LoVo (cell line): ENCODE measurements at places on chromosomes 1 and 21.
A peak's percentile ranks its signal among the peaks of the same experiment; 100 is the strongest.

DNA sequence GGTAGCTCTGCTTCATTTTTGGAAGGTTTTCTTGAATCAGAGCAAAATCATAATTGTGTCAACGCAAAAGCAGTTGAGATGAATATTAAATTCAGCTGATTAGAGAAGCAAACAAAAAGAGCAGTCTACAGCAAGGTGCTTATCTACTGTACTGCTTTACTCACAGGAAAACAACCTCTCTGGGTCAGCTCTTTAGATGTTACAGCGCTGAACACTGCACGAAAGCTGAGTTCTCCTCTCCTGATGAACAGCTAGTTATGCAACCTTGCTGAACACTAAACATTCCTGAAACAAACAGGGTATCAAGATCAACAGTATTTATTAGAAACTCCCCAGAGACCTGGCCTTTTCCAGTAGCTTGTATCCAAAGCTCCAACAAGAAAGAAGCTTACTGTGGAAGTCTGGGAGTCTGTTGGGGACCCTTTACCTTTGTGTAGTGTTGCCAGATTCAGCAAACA lies 41.3 kb downstream of the TBCE start:
- DNase-seq = no peak

- no peak for DNase-seq
Measured at GRCh38 chr1:150072959-150073358, 5.4 kb downstream of the VPS45 start.

- no peak for DNase-seq
Measured at GRCh38 chr21:43855955-43856354, 9.1 kb upstream of the AGPAT3 start.

DNA sequence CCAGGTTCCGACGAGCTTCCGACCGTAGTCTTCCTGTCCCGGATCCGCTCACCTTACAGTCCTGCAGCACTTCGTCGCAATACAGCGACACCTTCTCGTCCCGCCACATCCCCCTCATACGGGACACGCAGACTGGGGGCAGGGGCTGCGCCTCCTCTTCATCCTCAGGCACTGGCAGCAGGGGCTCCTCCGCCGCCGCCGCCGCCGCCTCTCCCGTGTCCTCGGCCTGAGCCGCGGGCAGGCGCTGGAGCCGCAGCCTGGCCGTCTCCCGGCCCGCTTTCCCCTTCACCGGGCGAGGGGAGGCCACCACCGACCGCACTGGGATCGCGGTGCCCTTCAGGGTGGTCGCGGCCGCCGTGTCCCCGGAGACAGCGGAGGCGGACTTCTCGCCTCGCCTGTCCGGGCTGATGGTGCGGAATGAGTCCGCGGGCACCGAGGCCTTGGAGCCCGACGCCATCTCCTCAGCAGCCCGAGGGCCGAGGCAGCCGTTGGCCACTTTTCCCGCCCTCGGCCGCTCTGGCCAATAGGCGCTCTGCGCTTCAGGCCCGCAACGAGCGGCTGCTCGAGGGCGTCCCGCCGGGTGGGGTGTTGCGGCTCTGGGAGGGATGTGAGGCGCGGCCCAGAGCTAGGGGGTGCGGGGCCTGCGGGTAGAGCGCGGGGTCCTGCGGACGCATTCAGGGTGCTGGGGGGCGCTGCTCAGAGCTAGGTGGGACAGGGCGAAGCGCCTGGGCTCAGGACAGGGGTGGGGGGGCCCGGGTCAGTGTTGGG lies at the start of gene SHCBP1L:
TSS of gene SHCBP1L (minus strand) at position 490 of the 768 bp plus-strand sequence. CDS start at position 457, 33 bp downstream.
- DNase-seq = no peak

DNA sequence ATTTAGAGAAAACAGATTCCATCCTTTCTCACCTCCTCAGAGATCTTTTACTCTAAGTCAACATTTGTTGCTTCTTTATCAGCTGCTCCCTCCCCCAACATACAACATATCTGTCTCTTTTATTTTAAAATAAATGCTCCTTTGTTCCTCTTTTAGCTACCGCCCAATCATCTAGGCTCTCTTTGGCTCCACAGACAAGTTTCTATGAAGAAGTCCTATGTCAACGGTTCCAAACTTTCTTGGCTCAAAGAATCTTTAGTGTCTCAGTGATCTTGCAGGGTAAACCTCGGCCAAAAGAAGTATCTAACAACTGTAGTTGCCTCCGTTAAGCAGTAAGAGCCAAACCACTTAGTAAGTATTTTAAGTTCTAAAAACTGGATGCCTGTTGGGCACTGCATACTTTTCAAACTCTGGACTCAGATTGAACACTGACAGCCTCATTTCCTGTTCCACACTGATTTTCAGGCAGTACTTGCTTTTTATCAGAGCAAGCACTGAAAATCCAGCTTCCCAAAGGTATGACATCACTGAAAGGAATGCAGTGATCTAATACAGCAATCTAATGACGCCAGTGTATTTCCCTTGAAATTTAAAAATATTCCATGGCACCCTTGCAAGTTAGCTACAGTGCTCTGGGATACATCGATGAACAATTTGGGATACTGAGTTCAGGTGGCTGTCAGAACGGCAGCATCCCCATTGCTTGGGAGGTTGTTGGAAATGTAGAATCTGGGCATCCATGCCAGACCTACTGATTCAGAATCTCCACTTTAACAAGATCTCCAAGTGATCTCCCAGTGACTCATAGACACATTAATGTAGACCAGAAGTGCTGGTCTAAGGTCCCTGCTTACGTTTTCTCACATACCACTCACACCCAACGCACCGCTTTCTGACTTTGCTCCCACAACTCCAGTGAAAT lies 26.8 kb downstream of the EGLN1 start:
- peak; percentile 63 for DNase-seq

GRCh38 chr1:178871551-178872320 lies 859 bp upstream of the ANGPTL1 start:
- DNase-seq = no peak

DNA sequence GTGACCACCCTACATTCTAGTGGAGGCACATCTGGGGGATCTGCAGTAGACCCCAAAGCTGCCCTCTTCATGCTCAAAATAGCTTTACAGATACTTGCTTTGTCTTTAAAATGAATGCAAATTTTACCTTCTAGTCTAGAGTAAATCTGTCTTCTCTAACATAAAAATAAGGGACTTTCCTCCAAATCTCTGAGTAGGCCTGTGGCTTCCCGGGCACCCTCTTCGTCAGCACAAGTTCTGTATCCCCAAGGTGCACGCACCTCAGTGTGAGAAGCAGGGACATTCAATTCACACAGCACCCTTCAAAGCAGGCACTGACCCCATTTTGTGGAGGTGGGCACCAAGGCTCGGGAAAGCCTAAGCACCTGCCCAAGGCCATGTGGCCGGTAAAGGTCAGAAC lies 19.0 kb downstream of the MEF2D start:
- no peak for DNase-seq

DNA sequence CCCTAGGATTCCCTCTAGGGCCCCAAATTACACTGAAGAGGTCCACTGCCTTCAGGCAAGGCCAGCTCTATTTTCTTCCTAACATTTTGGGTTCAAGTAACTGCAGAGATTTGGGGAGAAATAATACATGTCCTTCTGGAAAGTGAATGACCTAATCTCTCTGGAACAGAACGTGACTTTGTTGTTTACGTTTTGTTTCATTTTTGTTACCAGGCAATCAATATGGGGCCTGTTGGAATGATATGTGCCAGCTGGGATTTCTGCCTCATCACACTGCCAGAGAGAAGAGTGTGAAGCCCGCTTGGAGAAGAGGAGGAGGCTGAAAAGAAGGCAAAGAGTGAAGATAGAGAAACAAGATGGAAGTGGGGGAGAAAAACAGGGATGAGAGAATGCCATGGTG lies 116.7 kb downstream of the FASLG start:
- DNase-seq = no peak

DNA sequence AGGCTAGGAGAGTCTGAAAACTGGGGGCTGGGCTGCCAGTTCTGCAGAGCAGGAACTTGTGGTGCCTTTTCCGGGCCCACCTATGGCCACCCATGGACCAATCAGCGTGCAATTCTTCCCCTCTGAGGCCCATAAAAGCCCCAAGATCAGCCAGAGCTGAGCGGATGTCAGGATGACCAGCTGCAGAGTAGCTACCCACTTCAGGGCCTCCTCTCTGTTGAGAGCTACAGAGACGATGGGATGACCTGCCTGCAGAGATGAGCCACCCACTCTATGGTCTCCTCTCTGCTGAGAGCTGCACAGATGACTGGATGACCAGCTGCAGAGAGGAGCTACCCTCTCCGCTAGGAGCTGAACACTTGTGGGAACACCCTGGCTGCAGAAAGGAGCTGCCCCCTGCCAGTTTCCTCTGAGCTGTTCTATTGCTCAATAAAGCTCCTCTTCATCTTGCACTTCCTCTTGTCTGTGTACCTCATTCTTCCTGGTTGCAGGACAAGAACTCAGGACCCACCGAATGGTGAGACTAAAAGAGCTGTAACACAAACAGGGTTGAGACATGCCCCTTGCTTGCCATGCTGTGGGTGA lies 12.8 kb upstream of the AADACL4 start:
- DNase-seq = no peak

DNA sequence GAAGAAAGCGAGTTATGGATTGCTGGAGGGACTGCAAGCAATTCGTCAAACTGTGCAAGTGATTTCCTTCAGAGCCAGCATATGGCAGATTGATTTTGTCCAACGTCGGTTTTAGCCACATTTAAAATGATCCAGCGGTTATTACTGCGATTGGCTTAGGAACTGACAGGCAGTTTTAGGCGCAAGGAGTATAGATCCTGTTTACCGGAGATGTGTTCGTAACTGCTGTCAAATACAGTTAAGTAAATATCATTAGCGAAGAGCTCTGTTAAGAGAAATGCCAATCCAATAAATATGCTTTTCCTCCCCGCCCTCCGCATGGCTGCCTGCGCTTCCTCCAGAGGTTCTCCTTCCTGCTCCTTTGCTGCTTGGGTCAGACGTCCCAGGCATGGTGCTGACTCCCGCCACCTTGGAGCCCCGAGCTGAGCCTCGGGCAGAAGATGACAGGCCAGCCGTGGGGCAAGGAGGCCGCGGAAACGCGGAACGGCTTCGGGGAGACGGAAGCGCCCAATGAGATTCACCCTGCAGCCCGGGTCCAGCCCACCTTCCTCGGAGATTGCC lies 9.4 kb upstream of the BARHL2 start:
- no peak for DNase-seq

DNA sequence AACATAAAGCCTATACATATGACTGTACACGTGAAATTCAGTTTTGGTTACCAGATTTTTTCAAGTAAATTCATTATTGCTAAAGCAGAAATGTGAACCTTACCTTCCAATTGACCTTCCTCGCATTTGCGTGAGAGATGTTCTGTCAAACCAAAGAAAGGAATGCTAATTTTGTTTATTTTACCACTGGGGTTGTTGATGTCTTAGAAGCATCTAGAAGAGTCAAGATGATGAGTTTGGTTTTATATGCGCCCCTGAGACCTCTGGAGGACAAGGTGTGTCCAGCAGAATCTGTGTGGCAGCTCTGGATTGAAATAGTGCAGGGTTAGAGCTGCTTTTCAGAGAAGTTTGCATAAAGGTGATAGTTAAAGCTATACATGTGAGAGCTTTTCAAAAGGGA lies 48.4 kb downstream of the ZBTB40 start:
- no peak for DNase-seq

DNA sequence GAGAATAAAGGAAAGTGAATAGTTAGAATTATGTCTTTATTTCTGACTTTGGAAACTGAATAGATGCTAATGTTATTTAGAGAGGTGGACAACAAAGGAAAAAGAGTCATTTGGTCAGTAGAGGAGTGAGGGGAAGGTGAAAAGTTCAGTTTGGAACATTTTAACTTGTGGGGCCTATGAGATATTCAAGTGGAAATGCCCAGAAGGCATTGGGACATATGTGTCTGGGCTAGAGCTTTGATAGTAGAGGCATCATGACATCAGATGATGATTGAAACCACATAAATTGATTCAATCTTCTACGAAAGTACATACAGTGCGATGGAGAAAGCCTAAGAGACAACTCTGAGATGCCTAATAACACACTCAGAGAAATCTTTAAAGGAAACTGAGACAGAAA lies 151.7 kb upstream of the COL11A1 start:
- DNase-seq = no peak

DNA sequence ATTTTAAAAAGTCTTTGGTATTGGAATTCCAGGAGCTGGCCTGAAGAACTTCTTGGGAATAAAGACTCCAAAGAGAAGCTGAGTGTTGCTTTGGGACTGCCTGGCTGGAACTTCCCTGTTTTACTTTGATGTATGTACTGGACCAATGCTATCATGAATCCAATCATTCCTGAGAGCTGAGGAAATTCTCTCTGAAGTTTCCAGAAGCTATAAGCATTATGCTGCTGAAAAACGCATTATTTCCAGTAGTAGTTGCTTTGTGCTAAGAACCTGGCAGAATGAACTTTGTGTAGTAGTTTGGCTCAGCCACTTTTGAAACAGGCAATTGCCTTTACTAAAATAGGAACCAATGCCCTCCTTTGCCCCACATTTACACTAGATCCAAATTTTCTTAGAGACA lies 260.7 kb downstream of the HLX start:
- DNase-seq = no peak

- DNase-seq = no peak
Measured at GRCh38 chr1:232357416-232357815, 272.5 kb downstream of the SIPA1L2 start.

DNA sequence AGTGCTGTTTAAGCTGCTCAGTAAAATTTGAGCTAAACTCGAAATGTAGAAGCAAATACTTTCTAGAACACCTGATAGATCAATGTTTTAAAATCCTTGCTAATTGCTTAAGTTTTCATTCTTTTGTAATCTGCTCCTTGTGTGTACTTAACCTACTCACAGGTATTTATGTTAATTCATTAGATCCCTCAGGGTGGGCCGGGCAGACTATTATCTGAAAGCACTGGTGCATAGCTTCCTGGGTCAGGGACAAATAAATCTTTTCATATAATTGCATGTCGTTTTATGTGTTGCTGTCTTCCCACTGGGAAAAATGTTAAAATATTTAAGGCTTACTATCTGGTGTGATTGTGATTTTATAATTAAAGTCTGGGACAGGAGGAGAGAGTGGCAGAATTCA lies 440.5 kb downstream of the SMYD3 start:
- no peak for DNase-seq

- DNase-seq = no peak
Measured at GRCh38 chr1:240058049-240058448, 33.6 kb upstream of the FMN2 start.

DNA sequence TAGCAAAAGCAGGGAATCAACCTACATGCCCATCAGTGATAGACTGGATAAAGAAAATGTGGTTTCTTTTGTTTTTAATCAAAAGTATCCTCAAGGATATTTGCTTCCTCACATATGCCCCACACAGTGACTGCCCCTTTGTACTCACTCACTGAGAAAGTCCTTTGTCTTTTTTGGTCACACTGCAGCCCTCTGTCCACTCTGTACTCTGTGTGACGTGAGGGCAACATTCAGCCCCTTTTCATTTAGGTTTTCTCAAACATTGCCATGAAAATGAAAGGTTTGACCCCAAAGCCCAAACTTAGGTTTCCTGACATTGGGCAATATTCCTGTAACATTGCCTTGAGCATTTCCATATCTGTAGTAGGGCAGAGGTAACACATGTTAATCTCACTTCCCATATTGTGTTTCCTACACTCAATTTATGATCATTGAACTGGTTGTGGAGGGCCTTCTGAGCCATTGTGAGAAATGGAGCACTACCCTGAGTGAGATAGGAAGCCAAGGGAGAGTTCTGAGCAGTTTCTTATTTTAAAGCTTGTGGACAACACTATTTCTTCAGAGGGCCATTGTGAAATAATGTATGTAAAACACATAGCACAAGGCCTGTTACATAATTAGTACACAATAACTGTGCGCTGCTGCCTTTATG lies 501.9 kb upstream of the C1orf87 start:
- no peak for DNase-seq

- DNase-seq = no peak
Measured at GRCh38 chr1:147647796-147648633, 22.3 kb downstream of the ACP6 start.

GRCh38 chr21:46227811-46228344 lies 696 bp downstream of the LSS start:
- no peak for DNase-seq
